Activated T-helper 1 cell treated with Interleukin-2 at 50 U/mL for 16 hours (primary cell): ENCODE measurements at places on chromosomes 3 and 15.

GRCh38 chr3:60142009-60142408 lies 1092.2 kb upstream of the CFAP20DC start:
- DNase-seq, result no peak

DNA sequence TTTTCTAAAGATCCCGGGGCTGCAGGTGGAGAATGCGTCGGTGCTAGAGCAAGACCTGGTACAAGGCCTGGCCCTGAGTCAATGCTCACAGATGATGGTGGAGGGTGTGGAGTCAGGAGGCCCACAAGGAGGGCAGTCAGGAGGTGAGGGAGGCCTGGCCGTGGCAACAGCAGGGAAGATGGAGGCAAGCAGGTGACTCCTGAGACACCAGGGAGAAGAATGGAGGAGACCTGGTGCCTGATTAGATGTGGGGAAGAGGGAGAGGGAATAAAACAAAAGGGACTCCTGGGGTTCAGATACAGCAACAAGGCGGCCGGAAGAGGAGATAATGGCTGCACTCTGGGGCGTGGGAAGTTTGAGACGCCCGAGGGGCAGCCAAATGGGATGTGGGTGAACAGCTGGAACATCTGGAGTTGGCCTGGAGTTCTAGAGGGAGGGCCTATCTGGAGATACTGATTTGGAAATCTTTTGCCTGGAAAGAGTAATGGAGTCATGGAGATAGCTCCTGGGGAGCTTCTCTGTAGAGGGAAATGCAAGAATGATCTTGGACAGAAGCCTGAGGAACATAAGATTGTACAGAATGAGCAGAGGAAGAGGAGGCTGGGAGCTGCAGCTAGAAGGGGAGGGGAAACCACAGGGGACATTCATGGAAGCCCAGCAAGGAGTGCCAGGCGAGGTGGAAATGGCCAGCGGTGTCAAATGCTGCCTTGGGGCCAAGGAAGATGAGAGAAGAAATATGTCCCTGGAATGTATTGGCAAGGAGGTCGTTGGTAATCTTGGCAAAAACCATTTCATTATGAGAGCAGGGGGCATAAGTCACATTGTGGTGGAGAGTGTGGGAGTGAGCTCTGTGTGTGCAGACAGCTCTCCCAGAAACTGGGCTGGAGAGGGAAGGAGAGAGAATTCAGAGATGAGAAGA lies 67.5 kb upstream of the CORO2B start:
- no peak for DNase-seq

DNA sequence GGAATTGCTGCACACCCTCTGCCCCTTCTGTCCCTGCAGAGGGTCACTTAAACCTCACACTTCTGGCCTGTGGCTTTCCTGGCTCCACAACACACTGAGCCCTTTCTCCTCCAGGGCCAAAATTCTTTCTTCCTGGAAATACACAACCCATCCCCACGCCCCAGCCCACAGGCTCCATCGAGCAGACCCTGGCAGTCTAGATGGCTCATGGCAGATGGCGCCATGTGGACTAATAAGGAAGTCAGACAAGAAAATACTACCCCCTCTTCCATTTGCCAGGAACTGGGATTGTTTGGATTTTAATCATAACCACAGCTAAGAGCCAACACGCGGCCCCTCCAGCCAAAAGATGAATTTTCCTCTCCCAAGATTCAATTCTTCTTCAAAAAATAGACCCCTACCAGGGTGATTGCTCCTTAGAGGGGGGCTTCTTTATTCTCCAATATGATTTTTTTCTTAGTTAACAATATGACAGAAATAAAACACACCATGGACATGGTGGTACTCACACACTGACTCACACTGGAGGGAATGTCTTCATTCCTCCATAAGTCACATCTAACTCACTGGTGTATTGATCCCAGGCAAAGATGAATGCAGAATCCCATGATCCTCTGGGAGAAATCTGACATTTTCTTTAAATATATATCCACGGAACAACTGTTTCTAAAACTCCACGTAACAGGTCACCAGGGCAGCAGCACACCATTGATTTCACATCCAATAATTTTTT lies 111.5 kb downstream of the NTRK3 start:
- DNase-seq, result no peak

GRCh38 chr15:78402061-78402610 lies 35.9 kb upstream of the IREB2 start:
- DNase-seq, result no peak

DNA sequence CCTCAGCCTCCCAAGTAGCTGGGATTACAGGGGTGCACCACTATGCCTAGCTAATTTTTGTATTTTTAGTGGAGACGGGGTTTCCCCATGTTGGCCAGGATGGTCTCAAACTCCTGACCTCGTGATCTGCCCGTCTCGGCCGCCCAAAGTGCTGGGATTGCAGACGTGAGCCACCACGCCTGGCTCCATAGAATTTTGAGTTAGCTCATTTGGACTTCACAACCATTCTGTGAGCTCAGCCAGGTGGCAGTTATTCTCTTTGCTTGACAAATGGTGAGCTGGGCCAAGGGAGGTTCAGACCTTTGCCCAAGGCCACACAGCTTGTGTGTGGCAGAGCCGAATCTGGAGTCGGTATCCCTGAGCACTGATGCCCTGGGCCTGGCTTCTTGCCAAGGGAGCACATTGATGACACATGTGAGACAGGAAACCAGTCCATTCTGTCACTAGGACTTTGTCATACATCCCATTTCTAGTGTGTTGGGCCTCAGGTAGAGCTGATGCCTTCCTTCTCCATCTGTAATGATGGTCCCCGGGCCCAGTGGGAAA lies 17.6 kb downstream of the PODXL2 start:
- DNase-seq, result no peak

GRCh38 chr15:36888011-36888992 lies 212.0 kb downstream of the MEIS2 start:
- no peak for DNase-seq

- DNase-seq, result no peak
Observed at GRCh38 chr15:79560384-79560783, 128.2 kb downstream of the MINAR1 start.

DNA sequence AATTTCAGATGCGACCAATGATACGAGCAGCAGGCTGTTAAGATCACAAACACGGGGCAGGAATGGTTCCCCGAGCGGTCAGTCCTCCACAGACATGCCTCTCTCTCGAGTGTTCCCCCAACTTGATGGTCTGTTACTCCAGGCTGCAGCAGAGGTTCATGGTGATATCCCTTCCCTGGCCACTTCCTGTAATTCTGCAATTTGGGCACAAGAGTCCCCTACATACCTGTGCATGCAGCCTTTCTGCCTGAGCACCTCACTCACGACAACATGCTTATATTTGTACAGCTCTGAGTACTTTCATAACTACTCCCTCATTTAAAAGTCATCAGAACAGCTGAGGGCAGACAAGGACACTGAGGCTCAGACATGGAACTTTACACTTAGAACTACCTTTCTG lies 408.1 kb upstream of the NR2F2 start:
- no peak for DNase-seq

DNA sequence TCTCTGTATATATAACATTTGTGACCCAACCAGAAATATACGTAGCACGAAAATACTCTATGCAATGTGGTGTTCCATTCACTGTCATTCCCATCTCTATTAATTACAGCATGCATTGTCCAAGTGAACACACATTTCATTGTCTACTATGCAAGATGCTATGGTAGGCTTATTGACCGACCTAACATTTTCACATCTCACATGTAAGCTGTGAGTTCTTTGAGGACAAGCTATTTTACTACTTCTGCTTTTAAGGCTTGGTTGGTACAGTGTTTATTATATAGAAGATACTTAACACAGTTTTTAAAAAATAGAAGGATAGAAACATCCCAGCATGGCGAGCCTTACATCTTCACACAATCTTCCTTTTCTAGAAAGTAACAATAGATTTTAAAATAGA lies 164.4 kb downstream of the KLHL25 start:
- no peak for DNase-seq

GRCh38 chr15:40115670-40116093 lies 7.0 kb upstream of the BMF start:
- no peak for DNase-seq

- no peak for DNase-seq
Observed at GRCh38 chr15:38257676-38258075, 5.0 kb downstream of the SPRED1 start.

- no peak for DNase-seq
Observed at GRCh38 chr15:70585707-70586034, 177.7 kb downstream of the UACA start.

DNA sequence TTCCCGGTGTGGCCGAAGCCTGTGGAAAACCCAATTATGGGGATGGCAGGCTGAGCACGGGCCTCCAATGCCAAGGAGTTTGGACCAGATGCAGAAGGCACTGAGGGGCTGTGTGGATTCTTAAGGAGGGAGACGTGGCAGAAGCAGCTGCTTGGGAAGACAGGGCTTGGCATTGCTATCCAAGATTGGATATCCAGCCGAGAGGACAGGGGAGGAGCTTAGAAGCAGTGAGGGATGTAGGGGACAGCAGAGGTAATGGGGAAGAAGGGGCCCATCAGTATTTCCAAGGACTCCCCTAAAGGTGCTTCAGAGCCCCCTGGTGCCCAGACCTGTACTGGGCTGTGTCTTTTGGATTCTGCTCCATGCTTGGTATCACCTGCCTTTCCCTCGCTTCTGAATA lies 112.8 kb upstream of the TLE3 start:
- no peak for DNase-seq

- no peak for DNase-seq
Observed at GRCh38 chr3:126508564-126508964, 9.0 kb downstream of the UROC1 start.

DNA sequence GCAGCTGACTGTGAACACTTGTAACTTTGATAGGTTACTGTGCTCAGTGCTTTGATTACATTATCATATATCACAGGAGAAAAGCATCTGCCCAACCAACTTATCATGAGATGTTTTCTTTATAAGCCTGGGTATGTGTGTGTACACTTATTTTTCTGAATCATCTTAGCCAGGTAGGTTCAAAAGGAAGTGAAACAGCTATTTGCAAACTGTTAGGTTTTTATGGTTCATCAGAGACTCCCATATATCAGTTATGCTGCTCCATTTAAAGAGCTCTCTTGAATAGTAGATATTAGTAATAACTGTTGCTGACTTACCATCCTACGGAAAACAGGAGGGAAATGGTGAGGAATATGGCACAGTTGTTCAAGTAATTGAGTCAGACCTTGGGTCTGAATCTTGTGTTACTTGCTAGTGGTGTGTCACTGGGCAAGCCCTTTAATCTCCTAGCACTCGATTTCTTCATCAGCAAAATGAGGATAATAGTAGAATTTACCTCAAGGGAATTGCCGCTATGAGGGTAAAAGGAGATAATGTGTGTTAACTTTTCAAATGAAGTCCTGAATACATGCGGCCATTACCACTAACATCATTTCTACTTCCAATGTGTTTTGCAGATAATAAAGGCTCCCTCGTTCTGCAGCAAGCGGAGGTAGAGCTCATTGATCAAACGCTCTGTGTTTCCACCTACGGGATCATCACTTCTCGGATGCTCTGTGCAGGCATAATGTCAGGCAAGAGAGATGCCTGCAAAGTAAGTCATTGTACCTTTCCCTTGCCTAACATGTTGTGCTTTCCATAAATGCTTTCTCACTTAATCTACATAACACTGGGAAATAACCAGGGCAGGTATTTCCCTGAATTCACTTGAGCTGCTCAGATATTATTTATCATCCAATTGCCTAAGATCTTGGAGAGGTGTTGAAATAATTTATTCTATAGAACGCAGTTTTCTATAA lies 7.8 kb upstream of the C3orf52 start:
- DNase-seq, result no peak

- DNase-seq, result no peak
Observed at GRCh38 chr3:50504681-50505080, 1.2 kb upstream of the CACNA2D2 start.

DNA sequence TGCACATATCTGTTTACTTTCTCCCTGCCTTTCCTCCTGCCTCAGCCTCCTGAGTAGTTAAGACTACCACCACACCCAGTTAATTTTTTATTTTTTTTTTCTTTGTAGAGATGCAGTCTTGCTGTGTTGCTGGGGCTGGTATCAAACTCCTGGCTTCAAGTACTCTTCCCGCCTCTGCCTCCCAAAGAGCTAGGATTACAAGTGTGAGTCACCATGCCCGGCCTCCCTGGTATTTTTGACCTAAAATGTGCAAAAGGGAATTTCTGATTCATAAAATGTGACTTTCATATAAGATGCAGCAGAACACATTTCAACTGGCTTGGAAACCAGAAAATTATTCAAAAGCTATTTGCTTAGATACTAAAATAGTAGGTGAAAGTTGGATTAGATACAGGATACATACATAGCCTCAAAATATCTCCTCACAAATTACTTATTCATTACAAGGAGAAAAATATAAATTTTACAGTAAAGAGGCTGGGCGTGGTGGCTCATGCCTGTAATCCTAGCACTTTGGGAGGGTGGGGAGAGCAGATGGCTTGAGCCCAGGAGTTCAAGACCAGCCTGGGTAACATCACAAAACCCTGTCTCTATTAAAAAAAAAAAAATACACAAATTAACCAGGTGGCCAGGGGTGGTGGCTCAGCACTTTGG lies 32.0 kb downstream of the MAP4 start:
- DNase-seq, result no peak

DNA sequence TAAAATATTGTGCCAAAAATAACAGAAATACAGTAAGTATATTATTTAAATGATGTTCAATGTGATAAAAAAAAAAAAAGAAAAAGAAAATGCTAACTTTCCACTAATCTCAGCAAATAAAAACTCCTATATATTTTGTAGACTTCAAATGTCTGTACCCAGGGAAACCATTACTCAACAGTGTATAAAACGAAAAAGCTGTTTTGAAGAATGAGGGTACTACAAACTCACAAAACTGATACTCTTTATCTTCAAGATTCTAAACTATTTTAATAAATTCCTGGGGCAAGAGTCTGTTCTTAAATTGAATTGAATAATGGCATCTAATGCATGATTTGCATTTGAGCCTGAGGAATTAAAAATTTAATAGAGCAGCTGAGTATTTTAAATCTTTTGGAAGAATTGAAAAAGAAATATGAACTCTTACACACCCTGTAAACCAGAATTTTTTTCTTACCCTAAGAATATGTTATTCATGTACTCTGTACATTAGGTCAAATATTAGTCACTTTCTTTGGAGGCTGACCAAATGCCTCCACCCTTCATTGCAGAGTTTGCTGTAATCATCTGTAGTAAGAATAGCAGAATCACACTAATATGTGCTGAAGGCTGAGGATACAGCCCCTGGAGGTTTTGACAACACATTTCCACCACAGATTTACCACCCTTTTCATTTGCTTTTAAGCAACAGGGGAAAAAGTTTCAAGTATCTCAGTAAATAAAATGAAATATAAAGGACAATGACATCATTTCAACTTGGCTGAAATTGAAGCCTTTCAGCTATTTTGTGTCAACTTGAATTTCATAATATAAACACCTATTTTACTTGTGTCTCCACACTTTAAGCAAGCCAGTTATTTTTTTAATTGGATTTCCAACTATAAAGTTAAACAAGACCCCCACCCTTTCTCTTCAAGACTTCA lies 79.7 kb downstream of the FBN1 start:
- DNase-seq, result no peak

GRCh38 chr3:82088749-82089148 lies 327.3 kb upstream of the GBE1 start:
- DNase-seq, result no peak

GRCh38 chr3:124156866-124157712 lies 165.2 kb upstream of the ROPN1 start:
- DNase-seq, result no peak
